ENCODE measurements at places on chromosomes 12 and 14. TPM values are rescaled to one million over a fixed set of nuclear protein-coding genes. Genes with fewer than 3 reads are reported as not detected.

ARPC3 gene
- total RNA-seq, result 422 TPM

TPH2 gene
- not detected for total RNA-seq

CLEC2D gene
- total RNA-seq, result 0.24 TPM

GATC gene
- total RNA-seq, result 24.1 TPM

PPP2R5C gene
- total RNA-seq, result 70.5 TPM

FITM1 gene
- not detected for total RNA-seq

CYP27B1 gene
- total RNA-seq, result 0.86 TPM

Data from A549 treated with ZK216348 at 1 μM for 4 hours (cell line).